ENCODE measurements at places on chromosomes 5 and 9.

DNA sequence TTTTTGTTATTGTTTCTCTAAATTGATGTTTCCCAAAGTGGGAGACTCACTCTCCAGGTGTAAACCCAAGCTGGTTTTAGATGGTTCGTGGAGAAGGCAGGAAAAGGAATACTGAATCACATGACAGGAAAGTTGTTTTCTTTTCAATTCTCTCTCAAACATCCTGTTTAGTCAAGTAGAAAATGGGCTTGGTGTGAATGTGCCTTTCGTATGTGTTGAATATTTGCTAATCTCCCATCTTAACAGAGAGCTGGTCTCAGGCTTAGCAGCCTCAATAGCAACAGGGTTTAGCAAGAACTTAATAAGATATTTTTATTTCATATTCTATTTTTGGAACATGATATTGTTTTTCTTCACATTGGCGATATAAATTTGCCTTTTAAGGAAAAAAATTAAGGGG, 119.7 kb downstream of the INSYN2B start:
- DNase-seq, result no peak

DNA sequence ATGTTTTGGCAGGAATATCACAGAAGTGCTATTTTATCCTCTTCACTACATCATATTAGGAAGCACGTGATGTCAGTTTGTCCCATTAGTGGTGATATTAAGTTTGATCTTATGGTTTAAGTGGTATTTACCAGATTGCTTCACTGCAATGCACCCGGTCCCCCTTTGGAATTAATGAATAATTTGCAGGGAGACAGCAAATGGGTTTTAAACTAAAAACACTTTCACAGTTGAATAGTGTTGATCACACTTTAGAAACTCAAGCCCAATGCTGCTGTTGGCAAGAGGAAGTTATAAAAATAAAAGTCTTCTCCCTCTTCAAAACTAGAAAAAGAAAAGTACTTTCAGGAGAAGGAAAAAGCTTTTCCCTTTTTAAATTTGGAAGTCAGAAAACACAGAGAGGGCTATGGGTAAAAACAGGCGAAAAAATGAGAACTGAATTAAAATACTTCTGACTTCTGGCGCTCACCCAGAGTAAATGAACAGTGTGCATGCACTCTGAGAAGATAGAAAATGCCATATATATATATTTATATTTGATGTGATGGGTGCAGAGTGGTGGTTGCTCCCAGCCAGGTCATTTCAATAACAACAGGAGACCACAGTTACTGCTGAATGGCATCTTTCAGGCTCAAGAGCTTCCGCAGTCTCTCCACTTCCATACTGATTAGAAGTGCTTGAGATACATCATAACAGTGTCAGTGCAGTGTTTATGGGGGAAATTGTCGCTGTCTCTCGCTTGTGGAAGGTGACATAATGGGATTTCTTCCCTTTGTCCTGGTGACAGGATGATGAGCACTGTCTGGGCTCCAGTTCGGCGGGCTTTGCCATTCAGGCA, 278.0 kb downstream of the ZSWIM6 start:
- DNase-seq, result no peak

DNA sequence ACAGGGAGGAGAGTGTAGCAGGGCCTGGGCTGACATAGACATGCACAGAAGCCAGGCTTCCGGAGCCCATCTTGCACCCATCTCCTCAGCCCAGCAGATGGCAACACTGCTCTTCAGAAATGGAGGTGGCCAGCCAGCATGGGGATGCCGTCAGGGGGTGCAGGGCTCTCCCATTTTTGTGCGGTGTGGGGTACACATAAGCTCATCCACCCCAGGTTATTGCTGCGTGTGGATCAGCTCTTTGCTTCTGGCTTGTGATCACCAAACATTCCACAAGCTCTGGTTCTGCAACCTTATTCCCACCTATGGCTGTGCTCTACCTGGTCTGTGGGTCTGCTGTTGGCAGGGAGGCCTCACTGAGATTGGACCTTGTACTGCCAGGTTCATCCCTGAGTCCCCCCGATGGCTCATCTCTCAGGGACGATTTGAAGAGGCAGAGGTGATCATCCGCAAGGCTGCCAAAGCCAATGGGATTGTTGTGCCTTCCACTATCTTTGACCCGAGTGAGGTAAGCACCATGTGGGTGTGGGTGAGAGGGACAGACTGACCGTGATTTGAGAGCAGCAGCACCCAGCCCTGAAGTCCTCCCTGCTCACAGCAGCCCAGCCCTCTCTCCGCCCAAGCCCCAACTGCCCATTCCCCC, 17.3 kb downstream of the SLC22A5 start:
- peak; percentile 60 for DNase-seq

- DNase-seq, result no peak
Measured at GRCh38 chr9:68951879-68952659, 61.8 kb downstream of the PRKACG start.

DNA sequence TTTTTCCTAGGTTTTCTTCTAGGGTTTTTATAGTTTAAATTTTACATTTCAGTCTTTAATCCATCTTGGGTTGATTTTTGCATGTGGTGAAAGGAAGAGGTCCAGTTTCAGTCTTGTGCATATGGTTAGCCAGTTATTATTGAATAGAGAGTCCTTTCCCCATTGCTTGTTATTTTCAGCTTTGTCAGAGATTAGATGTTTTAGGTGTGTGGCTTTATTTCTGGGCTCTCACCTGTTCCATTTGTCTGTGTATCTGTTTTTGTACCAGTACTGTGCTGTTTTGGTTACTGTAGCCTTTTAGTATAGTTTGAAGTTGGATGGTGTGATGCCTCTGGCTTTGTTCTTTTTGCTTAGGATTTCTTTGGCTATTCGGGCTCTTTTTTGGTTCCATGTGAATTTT, 25.8 kb downstream of the NIPBL start:
- no peak for DNase-seq

- no peak for DNase-seq
Measured at GRCh38 chr9:108708448-108708847, 147.3 kb downstream of the ACTL7B start.

GRCh38 chr5:28855626-28856025, 1817.2 kb upstream of the CDH9 start:
- DNase-seq, result no peak

- no peak for DNase-seq
Measured at GRCh38 chr5:27947088-27947487, 908.7 kb upstream of the CDH9 start.

- DNase-seq, result no peak
Measured at GRCh38 chr5:33227746-33228145, 213.0 kb upstream of the TARS1 start.

GRCh38 chr5:65871182-65871581, 55.2 kb upstream of the ERBIN start:
- DNase-seq, result no peak

DNA sequence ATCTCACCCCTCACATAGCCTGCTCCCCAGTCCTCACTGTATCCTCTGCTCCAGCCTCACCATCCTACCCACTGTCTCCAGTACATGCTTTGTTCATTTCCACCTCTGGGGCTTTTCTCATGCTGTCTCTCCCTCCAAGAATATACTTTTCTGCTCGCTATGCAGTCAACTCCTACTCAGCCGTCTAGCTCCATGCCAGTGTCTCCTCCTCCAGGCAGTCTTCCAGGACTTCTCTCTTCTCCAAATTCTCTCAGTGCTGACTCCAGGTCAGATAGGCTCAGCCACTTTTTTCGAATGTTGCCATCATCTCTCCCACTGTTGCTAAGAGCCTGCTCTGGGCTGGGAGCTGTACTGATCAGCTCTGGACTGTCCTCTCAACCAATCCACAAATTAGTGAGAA, 8.0 kb upstream of the DAB2IP start:
- no peak for DNase-seq

- DNase-seq, result no peak
Measured at GRCh38 chr5:154788212-154788611, 33.0 kb downstream of the LARP1 start.

DNA sequence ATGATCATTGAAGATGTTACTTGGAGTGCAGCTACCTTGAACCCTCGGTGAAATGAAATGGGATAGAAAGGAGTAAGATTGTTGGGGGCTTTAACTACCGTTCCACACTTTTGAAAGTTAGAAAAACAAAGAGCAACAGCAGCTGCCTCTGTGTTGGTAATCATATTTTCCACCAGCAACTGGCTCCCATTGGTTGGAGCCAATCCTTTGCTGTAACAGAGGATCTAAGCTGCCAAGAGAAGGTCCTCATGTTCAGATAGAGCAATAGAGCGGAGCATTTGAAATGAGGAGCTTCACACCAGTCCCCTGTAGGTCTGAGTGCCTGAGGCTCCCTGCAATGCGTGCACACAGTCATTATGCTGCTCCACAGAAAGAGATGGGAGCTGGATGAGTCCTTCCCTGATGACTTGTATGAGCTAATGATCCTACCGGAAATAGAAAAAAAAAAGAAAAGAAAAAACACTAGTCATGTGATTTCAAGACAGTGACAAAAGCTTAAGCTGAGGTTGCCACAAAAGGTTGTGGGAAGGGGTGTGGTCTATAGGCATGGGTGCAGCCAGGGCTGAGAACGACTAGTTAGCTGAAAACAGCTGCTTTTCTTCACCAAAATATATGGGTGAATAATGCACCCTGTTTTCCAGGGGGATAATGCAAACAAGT, 300.7 kb downstream of the MLLT3 start:
- DNase-seq, result no peak

DNA sequence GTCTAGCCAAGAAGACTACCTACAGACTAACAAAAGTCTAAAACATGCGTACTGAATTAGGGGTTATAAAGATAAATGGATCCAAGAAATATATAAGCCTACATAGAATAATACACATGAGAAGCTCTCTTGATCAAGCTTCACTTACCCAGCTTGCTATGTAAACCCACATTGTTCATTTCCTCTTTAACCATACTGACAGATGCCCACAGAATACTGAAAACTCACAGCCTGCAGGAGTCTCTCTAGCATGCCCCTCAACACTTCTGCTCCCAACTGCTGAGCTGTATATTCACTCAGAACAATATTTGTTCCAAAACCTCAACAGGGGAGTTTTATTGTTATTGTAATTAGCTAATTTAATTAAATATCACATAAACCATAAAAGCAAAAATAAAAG, 52.4 kb downstream of the RFX3 start:
- no peak for DNase-seq

DNA sequence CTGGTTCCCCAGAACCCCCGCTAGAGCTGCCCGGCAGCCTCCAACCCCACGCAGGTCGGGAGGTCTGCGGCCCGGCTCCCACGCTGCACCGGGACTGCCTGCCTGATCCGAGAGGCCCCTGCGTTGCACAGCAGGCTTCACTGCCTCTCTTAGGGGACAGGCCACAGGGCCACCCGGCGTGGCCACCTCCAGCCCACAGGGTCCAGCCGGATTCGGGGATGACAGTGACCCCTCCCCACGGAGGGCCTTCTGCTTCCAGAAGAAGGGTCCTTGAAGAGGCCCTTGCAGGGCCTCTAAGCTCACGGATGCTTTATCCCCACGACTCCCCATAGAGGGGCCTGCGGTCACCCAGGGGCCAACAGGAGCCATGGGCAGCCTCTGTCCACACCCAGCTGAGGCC, 66.1 kb upstream of the PPP1R26 start:
- DNase-seq, result no peak

GRCh38 chr9:69801989-69802388, 18.6 kb upstream of the CFAP95 start:
- no peak for DNase-seq

GRCh38 chr5:164966611-164967010, 1461.2 kb downstream of the MAT2B start:
- no peak for DNase-seq

DNA sequence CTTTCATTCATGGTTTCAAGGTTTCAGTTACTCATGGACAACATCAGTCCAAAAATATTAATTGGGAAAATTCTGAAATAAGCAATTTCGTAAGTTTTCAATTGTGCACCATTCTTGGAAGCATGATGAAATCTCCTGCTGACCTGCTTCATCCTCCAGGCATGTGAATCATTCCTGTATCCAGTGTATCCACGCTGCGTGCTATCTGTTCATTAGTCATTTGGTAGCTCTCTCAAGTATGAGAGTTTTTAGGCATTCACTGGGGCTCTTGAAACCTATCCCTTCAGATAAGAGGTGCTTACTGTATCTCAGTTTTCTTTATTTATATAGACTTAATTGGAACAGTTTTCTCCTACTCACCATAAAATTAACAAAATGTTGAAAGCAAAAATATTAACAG, 293.0 kb downstream of the CDH12 start:
- DNase-seq, result no peak

DNA sequence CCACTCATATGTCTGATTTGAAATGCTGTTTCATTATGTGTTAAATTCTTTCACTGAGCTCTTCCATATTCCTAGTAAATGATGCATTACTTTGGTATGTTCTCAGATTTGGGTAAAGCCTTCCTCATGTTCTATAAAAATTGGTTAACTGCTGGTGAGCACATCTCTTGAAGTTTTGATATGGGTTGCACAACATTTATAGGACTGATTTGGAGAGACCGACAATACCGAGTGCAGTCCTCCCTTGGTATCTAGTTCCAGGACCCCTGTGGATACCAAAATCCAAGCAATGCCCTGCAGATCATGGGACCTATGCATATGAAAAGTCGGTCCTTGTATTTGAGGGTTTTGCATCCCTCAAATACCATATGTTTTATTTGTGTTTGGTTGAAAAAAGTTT, 37.8 kb downstream of the WDR36 start:
- no peak for DNase-seq

- no peak for DNase-seq
Measured at GRCh38 chr5:109558364-109558763, 131.4 kb upstream of the MAN2A1 start.

- no peak for DNase-seq
Measured at GRCh38 chr9:81753436-81753835, 64.1 kb upstream of the TLE1 start.

GRCh38 chr9:101478444-101478843, 42.9 kb upstream of the ALDOB start:
- DNase-seq, result no peak

GRCh38 chr5:10699987-10700386, 61.0 kb downstream of the DAP start:
- no peak for DNase-seq

GRCh38 chr9:106799152-106799551, 63.8 kb upstream of the ZNF462 start:
- DNase-seq, result no peak

GRCh38 chr9:8856396-8857067, 1057.0 kb upstream of the DMAC1 start:
- no peak for DNase-seq

DNA sequence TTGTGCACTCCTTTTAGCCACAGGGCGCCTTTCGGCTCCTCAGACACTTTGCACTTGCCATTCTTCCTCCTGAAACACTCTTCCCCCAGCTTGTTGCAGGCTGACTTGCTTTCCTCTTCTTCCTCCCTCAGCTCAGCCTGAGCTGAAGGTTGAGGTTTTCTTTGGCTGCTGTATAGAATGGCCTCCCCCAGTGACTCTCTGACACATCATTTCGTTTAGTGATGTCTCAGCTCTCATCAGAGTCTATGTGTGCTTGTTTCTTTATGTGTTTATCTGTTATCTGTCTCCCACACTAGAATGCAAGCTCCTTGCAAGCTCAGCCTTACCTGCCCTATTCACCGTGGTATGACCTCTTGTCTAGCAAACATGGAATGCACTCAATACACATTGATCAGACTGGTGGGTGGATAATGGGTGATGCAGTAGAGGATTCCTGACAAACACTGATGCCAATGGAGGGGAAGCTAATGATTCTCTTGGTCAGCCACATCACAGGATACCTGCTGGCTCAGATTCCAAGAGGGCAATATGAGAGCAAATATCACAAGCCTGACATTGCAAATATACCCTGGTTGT, 112.9 kb upstream of the STC2 start:
- DNase-seq, result no peak

- no peak for DNase-seq
Measured at GRCh38 chr5:73774924-73775323, 148.9 kb downstream of the ARHGEF28 start.

- DNase-seq, result no peak
Measured at GRCh38 chr9:79151791-79152190, 420.0 kb upstream of the TLE4 start.

Data from stimulated activated effector memory CD8-positive, alpha-beta T cell treated with anti-CD3 and anti-CD28 coated beads, Interleukin-12 subunit alpha, Interleukin-12 subunit beta, amount 100 ng/mL, for 72 hours (primary cell).